ENCODE measurements at places on chromosomes 1 and 21.

DNA sequence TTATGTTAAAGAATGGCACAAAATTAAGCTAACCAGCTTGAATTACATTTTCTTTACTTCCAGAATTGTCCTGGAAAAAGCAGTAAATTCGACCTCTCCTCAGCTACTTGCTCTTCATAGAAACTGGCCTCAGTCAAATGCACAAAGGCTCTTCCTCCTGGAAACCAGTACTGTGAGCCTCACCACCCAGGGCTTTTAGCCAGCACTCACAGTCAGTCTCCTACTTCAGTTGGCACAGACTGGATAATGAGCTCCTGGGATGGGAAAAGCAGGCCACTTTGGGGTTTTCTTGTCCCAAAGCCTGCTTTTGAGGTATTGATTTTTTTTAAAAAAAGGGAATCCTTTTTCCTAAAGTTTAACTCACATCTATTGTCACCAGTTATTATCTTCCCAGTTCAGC is 40.4 kb downstream of the SCYL3 start:
- DNase-seq = no peak

- DNase-seq = no peak
Observed at GRCh38 chr1:228062085-228062791, 20.3 kb upstream of the ARF1 start.

DNA sequence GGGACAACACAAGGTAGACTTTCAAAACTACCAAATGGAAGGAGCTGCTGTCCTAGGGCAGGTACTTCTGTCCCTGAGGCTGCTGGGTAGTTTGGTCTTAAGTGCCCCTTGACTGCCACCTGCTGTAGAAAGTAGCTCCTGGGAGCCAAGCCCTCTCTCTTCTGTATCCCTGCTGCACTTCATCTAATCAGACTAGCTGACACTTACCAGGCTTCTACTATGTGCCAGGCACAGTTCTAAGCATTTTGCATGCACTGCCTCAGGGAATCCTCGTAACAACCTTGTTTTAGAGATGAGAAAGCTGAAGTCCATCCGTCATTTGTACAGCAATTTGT is 15.9 kb upstream of the SRSF4 start:
- peak; percentile 59 for DNase-seq

GRCh38 chr1:81377406-81377805 is 423.3 kb upstream of the ADGRL2 start:
- no peak for DNase-seq

DNA sequence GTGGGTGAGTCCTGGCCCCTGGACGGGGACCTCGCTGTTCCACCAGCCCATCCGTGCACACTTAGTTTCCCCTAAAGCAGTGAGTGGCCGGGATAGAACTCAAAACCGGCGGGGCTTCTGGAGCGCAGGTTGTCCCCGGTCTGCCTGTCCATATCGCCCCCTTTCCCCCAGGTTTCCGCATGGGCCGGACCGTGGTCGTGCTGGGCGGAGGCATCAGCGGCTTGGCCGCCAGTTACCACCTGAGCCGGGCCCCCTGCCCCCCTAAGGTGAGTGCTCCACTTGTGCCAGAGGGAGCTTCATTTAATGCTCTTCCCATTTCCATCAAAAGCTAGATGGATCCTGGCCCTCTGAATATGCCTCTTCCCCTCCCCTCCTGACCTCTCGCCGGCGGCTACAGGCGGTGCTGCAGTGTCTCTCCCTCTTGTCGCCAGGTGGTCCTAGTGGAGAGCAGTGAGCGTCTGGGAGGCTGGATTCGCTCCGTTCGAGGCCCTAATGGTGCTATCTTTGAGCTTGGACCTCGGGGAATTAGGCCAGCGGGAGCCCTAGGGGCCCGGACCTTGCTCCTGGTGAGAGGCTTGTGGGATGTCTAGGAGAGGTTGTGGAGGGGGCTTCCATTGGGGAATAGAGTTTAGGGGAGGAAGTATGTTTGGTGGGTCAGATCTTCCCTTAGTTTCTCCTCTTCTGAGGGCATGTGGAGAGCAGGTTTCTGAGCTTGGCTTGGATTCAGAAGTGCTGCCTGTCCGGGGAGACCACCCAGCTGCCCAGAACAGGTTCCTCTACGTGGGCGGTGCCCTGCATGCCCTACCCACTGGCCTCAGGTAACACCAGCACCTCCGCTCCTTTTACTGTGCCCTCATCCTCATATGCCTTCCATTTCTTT is 683 bp downstream of the PPOX start:
- DNase-seq = no peak

DNA sequence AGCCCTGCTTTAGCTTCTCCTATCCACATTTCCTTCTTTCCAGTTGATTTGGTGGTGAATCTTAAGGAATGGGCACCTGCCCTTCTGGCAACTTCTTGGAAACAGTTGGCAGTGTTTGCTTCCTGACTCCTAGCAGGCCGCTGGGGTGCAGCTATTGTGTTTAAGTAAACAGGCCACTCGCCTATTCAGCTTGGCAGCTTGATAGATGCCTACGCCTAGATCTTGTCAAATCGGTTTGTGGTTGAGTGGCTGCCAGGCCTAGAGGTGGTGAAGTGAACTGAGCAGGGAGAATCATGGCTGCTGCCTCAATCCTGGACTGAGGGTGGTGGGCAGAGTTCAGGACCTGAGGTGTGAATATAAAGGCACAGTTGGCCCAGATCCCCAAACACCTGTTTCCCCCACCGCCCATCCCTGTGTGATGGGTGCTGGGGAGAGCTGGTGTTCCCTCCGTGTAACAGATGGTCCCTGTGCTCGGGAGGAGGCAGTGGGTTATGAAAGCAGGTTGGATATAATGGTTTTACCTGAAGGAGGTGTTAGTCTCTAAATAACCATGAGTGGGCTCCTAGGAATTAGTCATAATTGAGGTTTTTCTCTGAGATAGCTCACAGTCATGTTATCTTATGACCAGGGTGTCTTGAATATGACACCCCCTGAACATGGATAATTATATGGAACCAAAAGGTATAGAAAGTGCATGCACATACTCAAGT is 940 bp upstream of the PLA2G2C start:
- DNase-seq = no peak

DNA sequence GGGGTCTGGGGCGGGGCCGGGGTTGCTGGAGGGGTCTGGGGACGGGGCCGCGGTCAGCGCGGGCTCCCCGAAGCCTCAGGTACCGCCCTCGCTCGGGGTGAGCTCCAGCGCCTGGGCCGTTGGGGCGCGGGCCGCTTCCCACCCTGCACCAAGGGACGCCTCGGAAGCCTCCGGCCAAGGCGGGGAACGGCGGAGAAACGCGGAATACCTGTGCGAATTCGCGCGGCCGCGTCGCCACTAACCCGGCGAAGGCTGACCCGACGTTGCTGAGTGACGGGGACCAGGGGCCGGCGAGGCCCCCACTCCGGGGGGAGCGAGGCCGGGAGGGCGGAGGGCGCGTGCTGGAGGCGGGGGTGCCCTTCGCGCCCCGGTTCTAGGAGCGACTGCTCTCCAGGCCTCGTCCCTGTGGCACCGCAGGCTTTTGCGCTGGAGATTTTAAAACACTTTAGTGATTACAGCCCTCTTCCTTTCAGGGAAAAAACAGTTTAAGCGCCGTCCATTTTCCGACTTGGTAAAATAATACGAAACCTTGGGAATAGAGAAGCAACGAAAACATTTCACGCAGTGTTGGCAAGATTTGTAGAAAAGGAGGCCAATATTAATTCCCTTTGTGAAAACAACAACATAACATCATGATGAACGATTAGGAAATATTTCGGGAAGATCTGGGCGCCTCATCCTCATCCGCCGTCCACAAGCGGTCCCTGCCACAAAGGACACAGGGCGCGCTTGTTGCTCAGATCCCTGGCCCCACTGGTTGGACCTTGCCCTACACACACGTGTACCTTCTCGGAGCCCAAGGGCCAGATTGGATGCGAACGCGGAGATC is 971 bp upstream of the GNG4 start:
- peak; percentile 3 for DNase-seq

DNA sequence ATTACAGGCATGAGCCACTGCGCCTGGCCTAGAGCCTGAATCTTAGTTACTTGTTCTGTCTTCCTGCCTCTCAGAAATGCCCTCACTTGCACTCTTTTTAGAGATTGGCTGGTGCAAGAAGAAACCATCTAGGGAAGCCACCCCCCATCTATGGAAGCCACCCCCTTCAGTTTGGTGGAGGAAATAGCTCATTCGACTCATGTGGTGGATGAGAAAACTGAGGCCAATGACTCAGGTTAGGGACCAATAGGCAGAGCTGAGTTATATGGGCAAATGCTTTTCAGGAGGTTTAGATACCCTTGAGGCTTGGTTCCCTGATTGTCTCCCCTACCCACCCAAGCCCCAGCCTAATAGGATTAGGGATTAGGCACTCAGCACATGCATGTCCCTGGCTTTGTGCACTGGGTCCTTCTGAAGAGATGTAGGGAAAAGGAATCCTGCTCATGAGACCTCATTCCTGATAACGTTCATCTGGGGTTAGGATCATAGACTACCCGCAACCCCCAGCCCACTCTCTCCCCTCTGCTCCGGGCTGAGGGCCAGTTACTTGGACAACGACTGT is 77.1 kb downstream of the PAX7 start:
- DNase-seq = no peak

DNA sequence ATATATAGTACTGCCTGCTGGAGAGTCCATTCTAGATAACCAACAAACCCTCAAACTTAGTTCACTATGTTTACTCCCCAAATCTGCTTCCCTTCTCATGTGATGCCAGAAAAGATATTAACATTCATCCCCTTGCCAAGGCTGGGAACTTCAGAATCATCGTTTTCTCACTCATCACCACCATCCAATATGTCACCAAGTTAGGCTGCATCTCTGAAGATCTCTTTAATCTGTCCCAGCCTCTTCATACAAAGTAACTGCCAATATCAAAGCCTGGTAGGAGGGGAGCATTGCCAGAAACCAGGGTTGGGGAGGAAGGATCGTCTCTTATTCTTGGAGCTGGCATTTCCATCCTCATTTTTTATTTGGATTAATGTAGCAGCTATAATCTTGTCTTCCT is 71.6 kb downstream of the XCL2 start:
- DNase-seq = no peak

- DNase-seq = peak; percentile 62
Observed at GRCh38 chr1:205658943-205659581, 21.2 kb downstream of the SLC45A3 start.

DNA sequence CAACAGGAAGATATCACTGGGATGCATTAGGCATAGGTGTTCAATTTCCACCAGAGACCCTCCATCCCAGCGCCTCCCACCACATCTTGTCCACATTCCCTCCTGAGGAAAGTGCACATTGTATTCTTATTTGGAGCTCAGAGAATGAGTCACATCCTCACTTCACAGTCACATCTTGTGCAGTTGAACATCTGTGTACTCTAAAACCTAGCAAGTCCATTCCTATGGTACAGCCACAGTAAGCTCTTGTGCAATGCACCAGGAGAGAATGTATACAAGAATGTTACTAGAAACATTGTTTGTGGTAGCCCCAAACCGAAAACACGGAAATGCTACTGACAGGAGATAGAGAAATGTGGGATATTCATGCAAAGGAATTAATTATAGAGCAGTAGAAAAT is 1.6 kb upstream of the KDF1 start:
- peak; percentile 82 for DNase-seq

DNA sequence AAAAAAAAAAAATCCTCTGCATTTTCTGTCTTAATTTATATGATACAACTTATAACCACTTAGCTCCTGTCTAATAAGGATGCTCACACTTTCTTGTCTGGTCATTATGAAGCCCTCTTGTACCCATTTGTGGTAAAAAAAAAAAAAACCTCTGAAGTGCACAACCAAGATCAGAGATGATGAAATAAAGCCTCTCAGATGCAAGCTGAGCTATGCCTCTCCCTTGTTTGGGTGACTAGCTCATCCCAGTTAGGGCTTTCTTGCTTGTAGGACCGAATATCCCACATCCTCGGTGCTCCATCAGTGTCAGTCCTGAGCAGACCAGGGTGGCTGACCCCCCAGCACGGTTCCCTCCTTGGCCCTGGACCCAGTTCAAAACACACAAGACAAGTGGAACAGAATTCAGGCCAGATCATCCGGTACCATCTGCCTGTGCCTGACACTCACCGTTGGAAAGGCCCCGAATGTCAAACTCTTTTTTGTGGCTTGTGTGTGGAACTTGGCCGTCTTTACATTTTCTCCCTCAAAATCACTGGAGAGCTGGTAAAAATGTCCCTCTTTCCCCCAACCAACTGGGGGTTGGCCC is 6.3 kb upstream of the SELENON start:
- no peak for DNase-seq

GRCh38 chr1:41009466-41009865 is 12.1 kb downstream of the SLFNL1 start:
- DNase-seq = no peak

DNA sequence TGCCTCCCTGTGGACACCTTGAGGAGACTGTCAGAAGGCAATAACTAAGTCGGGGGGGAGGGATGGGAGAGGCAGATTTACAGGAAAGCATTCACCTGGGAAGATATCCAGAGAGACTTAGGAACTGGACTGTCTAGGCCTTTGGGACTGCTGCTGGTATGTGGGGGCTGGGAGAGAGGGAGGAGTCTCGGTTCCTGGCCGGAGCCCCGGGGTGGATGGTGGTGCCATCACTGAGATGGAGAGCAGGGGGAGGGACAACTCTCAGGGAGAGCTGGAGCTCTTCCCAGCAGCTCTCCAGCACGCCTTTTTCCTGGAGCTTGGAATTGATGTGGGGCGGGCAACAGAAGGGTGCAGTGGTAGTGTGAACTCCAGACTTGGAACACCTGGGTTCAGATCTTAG is 22.1 kb downstream of the PTPRF start:
- DNase-seq = no peak

DNA sequence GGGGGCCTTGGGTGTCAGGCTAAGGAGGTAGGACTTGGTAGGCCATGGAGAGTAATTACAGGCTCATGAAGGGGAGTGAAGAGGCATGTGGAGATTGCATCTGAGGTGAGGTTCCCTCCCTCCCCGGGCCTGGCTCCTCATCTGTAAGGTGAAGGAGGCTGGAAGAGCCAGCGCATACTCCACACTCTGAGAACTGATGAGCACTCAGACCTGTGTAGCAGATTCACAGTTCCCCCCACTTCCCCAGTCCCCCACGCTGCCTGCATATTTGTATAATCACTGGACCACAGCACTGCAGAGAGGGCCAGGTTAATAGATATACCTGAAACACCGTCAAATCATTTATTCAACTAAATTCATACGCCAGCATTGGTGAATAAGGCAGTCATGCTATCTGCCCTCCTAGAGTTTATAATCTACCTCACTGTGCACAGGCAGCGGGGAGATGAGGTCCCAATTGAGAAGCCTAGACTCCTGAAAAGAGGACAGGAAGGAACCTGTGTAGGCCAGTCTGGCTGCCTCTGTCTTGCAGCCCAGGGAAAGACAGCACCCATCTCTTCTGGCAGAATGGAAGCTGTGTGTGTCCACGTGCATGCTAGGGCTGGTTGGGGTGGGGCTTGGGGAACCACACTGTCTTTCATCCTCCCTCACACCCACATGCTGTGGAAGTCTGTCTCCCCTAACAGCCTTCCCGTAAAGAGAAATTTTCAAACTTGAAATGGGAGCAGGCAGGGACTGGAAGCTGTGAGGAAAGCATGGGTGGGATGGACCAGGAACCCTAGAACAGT is 110.6 kb upstream of the ATP1A1 start:
- DNase-seq = no peak

- no peak for DNase-seq
Observed at GRCh38 chr1:47536646-47537118, 98.8 kb downstream of the FOXD2 start.

All from astrocyte of the spinal cord (primary cell).